ENCODE measurements at places on chromosomes 13 and 19. TPM values are rescaled to one million over a fixed set of nuclear protein-coding genes. Genes with fewer than 3 reads are reported as not detected.

- no peak for DNase-seq
These were observed 8.6 kb downstream of the LYL1 start for GRCh38 chr19:13094106-13094504.

GRCh38 chr19:3506384-3507340 is 551 bp downstream of the FZR1 start:
- DNase-seq, result no peak

- no peak for DNase-seq
These were observed 2.3 kb upstream of the N4BP2L1 start for GRCh38 chr13:32430018-32430747.

- DNase-seq, result peak; percentile 87
These were observed 44.0 kb downstream of the ZNF823 start for GRCh38 chr19:11694533-11695439.

GRCh38 chr19:2332341-2333026 is 4.0 kb downstream of the SPPL2B start:
- DNase-seq, result no peak

Gene CASP14
- not detected for total RNA-seq

DNA sequence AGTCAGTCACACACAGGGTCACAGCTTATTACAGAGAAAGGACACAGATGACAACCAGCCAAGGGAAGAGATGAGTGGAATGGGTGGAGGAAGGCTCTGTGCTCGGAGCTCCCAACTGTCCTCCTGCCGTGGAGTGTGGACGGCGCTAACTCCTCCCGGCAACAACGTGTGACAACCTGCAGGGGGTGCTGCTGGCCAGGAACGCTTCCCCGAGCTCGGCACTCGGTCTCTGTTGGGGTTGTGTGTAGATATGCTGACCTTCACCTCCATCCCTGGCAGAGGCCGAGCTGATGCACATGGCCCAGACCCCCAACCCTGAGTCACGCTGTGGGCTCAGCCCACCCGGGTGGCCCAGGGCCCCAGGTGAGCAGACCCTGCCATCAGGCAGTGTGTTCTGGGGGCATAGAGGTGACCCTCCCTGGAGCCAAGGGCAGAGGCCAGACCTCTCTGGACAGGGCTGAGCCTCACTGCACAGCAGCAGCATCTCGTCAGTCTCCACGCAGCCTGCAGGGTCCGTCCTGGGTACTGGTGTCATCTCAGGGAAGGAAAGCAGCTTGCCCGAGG is 14.1 kb downstream of the ZNF444 start:
- DNase-seq, result no peak

DNA sequence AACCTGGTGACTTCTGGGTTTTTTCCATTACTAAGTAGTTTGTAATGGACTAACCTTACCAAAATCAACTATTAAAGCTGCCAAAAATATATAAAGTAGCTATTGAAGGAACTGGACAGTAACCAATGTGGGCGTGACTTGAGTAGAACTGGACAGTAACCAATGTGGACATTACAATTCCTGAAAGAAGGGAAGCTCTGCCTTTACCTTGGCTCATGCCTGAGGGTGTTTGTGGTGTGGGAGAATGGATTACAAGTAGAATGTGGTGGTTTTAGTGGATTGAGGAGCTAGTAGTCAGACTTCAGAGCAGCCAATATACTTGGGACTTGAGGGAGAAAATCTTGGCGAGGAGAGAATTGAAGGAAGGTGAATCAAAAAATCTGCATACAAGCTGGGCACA is 17.5 kb downstream of the LRRC63 start:
- DNase-seq, result no peak

DNA sequence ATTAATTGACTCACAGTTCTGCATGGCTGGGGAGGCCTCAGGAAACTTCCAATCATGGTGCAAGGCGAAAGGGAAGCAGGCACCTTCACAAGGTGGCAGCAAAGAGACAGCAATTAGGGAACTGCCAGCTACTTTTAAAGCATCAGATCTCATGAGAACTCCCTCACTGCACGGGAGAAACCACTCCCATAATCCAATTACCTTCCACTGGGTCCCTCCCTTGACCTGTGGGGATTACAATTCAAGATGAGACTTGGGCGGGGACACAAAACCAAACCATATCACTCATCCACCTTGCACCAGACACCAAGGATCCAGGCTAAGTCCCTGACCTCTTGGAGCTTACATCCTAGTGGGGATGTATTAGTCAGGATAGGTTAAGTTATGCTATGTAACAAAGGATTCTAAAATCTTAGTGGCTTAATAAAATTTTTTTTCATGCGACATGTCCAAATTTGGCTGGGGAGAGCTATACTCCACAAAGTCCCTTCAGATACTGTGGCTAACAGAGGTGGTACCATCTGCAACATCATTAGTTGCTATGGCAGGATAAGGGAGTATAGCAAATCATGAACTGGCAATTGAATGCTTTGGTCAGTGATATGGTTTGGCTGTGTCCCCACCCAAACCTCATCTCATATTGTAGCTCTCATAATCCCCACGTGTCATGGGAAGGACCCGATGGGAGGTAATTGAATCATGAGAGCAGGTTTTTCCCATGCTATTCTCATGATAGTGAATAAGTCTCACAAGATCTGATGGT is 8.3 kb upstream of the FAM187B start:
- DNase-seq, result no peak

- no peak for DNase-seq
These were observed 5.0 kb downstream of the RDH8 start for GRCh38 chr19:10018263-10018662.

- peak; percentile 22 for DNase-seq
These were observed 77.4 kb upstream of the GPR12 start for GRCh38 chr13:26837997-26838396.

Gene KLK3
- not detected for total RNA-seq
